ENCODE measurements at places on chromosomes 1 and 21.
A peak's percentile ranks its signal among the peaks of the same experiment; 100 is the strongest.

DNA sequence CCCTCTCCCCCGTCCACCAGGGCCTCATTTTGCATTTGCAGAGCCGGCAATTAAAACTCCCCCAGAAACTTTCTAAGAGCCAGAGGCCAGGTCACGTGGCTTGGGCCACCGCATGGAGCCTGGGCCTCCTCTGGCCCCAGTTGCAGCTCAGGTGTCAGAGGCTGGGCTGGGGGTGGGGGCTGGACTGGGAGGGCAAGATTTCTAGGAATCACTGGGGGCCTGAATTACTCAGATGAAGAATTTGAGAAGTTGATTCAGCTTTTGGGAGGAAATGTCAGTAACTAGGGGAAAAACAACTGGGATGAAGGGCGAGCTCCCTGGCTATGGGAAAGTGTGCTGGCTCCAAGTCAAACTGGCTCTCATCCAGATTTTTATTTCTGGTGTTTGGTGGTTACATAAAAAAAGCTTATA lies 151.0 kb downstream of the CDC7 start:
- no peak for DNase-seq

DNA sequence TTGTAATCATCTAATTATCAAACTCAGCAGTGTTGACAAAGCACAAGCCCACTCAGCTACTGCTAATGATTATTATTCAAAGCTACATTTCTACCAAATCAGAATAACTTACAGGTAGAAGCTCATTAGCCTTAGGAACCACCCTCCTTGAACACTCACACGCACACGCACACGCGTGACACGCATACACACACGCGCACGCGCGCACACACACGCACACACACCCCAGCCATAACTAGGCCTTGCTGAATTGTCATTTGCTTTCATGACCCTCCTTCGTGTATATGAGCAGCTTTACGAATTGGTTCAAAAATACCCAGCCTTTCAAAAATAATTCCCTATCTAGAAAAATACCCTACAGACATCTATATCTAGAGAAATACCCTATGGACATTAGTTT lies 195.6 kb downstream of the SMYD3 start:
- DNase-seq: no peak

DNA sequence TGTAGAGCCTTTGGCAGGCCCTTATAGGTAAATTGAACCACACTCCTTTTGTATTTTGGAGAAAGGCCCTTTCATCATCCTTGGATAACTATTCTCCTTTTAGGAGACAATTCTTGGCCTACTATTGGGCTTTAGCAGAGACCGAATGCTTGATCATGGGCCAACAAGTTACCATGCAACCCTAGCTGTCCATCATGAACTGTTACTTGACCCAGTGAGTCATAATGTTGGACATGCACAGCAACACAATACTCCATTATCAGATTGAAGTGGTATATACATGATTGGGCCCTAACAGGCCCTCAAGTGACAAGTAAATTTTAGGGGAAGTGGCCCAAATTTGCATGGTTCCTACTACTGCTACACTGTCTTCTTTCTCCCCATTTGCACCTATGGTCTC lies 84.4 kb downstream of the CATSPERE start:
- DNase-seq: no peak

GRCh38 chr1:31263408-31263807 lies 23.7 kb upstream of the NKAIN1 start:
- DNase-seq: no peak

DNA sequence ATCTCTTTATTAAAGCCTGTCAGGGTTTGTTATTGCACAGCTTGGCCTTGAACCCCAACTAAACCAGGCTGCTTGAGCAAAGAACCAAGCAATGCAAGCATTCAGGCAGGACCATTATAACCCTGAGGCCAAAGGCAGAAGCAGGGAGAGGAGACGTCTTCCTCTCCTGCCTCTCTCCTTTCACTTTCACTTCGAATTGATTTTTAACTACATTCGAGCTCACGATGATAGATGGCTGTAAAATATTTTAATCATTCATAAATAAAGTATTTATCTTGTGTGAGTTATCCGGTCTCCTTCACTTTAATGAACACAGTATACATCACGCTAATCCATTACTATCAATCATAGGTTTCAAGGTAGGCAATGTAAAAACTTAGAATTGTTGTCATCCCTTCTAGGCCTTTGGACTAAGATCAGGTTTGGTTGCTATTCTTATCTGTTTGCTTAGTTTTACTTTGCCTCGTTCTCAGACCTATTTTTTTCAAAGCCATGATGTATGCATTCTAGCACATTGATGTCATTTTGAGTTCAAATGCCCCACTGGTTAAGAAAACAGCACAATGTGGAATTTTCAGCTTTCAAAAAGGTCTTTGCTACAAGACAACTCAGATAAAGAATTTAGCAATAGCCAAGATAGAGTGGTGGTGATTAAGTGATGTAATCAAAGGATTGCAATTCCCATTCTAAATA lies 480.2 kb upstream of the RUNX1 start:
- DNase-seq: no peak

- DNase-seq: no peak
Measured at GRCh38 chr1:245001252-245001651, 136.9 kb upstream of the HNRNPU start.

DNA sequence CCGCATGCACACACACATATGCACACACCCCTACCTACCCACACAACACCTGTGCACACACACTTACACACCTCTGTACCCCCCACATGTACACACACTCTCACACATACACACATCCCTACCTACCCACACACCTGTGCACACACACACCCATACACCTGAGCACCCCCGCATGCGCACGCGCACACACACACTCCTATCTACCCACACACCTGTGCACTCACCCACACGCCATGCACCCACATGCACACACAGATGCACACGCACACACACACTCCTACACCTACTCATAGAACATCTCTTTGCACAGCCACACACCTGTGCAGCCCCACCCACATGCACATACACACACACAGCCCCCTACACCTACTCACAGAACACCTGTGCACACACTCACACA lies 15.5 kb upstream of the PADI2 start:
- no peak for DNase-seq

- DNase-seq: no peak
Measured at GRCh38 chr21:44454747-44455523, at the start of gene LRRC3. LRRC3 (plus strand) TSS chr21:44455510; CDS start chr21:44456645, 1,135 bp downstream.

DNA sequence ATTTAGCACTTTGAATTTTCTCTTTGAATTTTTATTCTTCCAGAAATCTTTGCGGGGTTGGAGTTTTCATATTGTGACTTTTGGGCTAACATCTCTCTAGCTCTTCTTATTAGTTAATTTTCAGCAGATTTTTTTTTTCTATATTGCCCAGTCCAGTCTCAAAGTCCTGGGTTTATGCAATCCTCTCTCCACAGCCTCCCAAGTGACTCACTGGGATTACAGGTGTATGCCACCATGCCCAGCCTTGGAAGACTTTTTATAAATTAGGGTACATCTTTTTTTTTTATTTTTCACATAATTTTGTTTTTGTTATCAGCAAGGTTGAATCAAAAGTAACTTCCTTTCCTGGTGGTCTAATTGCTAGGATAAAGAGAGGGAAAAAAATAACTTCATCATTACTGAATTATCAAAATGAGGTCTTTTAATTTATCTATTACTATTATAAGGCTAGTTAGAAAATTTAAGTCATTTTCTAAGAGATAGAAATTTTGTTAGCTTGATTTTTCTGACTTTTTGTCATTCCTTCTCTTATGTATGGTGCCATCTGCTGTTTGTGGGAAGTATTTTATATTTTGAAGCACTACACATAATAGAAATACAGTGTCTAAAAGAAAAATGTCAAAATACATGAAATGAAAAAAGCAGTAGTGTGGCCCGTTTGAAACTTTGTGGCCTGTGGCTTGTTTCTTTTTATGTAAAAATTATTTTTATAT lies 273.4 kb upstream of the CACYBP start:
- DNase-seq: peak; percentile 61

DNA sequence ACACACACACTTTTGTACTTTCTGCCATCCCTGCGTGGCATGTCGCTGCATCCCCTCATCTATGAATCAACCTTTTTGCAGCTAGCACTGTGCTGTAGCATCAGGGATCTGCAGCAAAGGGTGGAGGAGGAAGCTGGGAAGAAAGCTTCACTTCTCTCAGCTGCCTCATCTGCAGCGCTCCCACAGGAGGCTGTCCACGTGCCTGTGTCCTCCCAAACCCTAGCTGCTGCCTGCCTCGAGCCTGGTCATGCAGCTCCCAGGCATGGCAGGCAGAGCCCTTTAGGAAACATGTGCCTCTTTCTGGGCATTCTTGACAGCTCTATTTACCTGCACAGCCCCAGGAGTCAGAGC lies 262.1 kb upstream of the SGIP1 start:
- no peak for DNase-seq

- DNase-seq: no peak
Measured at GRCh38 chr1:180964595-180964994, 51.9 kb downstream of the KIAA1614 start.

DNA sequence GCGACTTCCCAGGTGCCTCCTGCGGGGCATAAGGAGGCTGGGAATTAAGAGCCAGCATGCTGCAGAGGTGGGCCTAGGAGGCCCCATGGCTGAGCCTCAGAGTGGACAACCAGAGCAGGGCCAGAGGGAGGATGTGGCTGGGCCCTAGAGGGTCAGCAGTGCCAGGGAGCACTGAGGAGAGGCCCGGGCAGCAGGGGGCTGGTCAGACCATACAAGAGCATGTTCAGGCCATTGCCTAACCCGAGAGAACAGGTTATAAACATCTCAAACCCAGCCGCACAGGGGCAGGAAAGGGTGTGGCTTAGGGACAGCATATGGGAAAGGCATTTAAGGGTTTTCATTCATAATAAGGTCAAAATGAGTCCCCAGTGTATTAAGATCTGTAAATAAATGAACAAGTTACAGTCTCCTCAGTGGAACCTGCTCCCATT lies 51.1 kb downstream of the IER5 start:
- no peak for DNase-seq

DNA sequence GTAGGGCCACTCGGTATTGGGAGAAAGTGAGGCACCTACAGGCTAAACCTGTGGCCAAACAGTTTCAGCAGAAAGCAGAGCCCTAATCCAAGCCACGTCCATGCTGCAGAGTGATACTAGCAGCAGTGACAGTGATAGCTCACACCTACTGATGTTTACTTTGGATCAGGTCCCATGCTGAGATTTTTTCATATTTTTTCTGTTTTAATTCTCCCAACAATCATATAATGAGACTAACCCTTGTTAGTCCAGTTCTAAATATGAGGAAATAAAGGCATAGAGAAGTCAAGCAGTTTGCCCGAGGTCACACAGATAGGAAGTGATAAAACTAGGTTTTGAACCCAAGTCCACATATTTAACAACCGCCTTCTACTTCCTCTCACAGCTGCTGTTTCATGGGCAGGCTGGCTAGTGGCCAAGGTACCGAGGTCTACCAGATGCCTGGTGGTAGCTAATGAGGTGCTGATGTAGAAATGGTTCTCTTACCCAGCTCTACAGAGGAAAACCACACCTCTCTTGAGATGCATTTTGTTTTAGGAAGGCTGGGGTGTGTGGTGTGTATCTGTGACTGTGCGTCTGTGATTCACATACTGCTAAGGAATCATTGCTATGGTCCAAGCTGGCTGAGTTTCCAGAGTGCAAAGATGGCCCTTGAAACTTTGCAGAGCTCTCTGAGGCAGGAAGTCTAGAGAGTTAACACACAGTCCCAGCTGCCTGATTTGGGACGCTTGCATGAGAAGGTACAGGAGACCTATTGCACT lies 80.3 kb upstream of the ARTN start:
- DNase-seq: no peak

GRCh38 chr21:43364851-43365424 lies 62.0 kb downstream of the SIK1 start:
- no peak for DNase-seq

GRCh38 chr1:40399984-40400704 lies 26.6 kb downstream of the SMAP2 start:
- peak; percentile 25 for DNase-seq

- DNase-seq: no peak
Measured at GRCh38 chr1:58324558-58324957, 222.0 kb downstream of the OMA1 start.

DNA sequence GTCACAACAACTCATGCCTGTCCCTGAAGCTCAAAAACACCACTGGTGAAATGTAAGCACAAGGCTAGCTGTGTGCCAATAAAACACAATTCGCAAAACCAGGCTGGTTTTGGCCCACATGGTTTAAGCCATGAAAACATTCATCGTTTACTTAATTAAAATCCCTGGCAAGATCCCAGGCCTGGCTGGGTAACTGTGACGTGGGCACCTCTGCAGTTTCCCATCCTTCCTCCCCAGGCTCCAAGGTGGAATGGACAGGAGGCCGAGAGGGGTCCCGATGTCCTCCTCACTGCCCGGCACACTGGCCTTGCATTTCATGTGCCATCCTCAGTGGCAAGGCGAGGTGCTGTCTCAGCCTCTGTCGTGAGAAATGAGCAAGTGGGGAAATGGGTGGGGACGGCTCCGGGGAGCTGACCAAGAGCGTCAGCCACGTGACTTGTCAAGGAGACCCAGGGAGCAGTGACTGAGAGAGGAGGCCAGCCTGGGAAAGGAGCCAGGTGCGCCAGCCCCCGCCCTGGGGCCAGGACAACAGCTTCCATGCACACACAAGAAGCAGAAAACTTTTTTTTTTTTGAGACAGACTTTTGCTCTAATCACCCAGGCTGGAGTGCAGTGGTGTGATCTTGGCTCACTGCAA lies 153.1 kb upstream of the RAB4A start:
- peak; percentile 42 for DNase-seq

GRCh38 chr1:219177363-219177762 lies 3.7 kb downstream of the LYPLAL1 start:
- DNase-seq: no peak

GRCh38 chr1:55555956-55556725 lies 341.0 kb upstream of the USP24 start:
- DNase-seq: no peak

DNA sequence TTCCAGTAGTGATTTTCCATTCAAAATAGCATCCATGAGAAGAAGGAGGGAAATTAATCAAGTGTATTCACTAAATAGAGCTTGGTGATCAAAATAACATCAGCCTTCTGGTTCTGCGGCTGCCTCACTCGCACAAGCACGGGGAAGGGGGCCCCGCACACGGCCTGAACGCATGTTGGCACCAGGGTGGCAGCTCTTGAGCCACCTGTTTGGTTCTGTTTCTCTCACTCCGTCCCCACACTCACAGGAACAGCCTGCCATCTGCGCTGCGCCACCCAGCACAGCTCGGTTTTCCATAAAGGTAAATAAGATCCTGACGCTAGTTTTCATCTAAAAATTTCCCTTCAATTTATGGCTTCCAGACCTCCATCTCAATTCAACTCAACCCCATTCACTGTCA lies 49.4 kb downstream of the TIAM1 start:
- DNase-seq: no peak

GRCh38 chr1:154881820-154882535 lies 11.9 kb upstream of the KCNN3 start:
- DNase-seq: no peak

All from hippocampal formation (tissue), 2 donors.